ENCODE measurements at places on chromosomes 7 and 10. TPM values are rescaled to one million over a fixed set of nuclear protein-coding genes. Genes with fewer than 3 reads are reported as not detected.

- DNase-seq: no peak
- H3K36me3 ChIP-seq: no peaks in the 10 kb centered on the region
- H3K4me1 ChIP-seq: peaks cover 4% of the 10 kb centered on the region
- H3K4me3 ChIP-seq: no peak overlapping the region
- H3K27me3 ChIP-seq: no peaks in the 10 kb centered on the region
Observed at GRCh38 chr7:108147031-108147563, 16.9 kb upstream of the LAMB4 start.

PLAC9 gene
- polyA plus RNA-seq: 8.0 TPM

DNA sequence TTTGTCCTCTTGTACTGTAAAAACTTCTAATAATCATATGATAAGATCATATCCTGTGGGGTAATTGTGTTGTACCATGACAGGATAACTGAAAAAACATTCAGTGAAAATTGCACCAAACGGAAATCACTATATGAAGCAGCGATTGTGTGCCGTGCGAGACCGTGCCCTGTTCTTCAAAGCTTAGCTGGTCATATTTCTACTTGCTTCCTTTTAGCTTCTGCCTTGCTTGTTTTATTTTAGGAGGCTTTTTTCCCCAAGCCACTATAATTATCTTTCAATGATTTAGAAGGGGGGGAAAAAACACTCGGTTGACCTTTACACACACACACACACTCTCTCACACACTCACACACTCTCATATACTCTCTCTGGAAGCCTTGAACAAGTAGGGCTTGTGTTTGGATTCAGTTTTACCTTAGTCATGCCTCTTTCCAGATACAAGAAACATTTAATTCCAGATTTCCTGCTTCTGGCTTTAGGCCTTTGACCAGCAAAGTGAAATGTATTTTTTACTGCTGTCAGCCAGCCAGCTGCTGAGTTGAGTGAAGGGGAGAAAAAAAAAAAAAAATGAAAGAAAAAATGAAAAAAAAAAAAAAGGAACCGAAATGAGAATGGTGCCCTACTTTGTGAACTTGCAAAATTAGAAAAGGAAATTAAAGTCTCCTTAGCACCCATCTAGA, 181.4 kb downstream of the ARID5B start:
- no peaks in the 10 kb centered on the region for H3K27me3 ChIP-seq
- peak overlapping the region; percentile 87 for H3K27ac ChIP-seq
- H3K4me3 ChIP-seq: no peak overlapping the region
- no peak for DNase-seq
- peaks cover 84% of the 10 kb centered on the region for H3K4me1 ChIP-seq
- peaks cover 52% of the 10 kb centered on the region for H3K36me3 ChIP-seq

OLAH gene
- polyA plus RNA-seq: 4.0 TPM

DNA sequence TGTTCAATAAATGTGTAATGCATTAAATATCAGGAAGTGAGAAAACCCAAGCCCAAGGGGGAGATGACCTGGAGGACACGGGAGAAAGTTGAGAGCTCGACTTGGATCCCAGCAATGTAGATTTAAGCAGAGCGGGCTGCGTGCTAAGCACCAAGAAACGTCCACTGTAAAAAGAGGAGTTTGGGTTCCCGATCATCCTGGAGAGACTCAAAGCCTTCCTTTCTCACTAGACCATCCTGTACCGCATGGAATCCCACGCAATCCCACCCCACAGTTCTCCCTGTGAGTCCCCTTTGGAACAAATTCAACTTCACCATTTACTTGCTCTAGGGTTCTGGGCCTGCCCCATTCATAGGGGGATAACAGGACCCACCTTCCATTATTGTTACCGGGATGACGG, 2.4 kb downstream of the TRPV6 start:
- H3K27ac ChIP-seq: no peak overlapping the region
- no peaks in the 10 kb centered on the region for H3K36me3 ChIP-seq
- H3K27me3 ChIP-seq: no peaks in the 10 kb centered on the region
- peaks cover 5% of the 10 kb centered on the region for H3K4me1 ChIP-seq

DNA sequence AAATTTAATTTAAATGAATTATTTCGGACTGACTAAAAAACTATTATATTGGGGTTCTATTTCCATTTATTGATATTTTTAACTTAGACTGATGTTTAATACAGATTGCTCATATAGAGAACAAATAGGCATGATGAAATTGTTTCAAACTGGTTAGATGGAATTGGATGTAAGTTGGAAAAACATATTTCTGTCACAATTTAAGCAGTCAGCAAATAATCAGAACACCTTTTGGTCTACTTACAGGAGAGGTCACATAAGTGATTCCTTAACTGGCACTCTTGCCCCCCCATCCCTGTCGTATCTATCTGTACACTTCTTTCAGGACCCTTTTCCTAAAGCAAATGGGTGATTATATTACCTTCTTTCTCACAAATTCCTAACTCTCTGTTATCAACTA, 138.4 kb downstream of the PLXDC2 start:
- H3K4me3 ChIP-seq: no peak overlapping the region
- no peaks in the 10 kb centered on the region for H3K27me3 ChIP-seq
- H3K4me1 ChIP-seq: no peaks in the 10 kb centered on the region
- DNase-seq: no peak

DNA sequence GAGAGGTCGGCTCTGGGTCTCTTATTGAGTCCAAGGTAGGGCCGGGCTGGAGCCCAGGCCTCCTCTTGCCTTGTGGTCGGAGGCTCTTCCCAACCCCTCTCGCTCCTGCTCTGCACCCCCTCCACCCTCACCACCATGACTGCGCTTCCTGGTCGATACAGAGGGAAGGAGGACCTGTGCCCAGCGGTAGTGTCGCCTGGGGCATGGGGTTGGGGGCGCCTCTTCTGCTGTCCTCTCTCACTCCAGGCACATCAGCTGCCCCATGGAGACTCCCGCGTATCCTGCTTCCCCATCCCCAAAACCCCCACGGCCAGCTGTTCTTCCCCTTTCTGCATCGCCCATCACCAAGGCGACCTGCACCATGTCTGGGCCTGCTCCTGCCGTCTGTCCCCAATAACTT, 44.4 kb downstream of the TMEM270 start:
- no peaks in the 10 kb centered on the region for H3K27me3 ChIP-seq
- H3K27ac ChIP-seq: no peak overlapping the region
- peaks cover 14% of the 10 kb centered on the region for H3K4me1 ChIP-seq
- H3K36me3 ChIP-seq: no peaks in the 10 kb centered on the region
- DNase-seq: peak; percentile 51

GRCh38 chr10:91354166-91355075, 55.7 kb upstream of the HECTD2 start:
- no peak for DNase-seq
- H3K27me3 ChIP-seq: peaks cover 15% of the 10 kb centered on the region
- H3K27ac ChIP-seq: no peak overlapping the region
- H3K4me1 ChIP-seq: no peaks in the 10 kb centered on the region
- H3K4me3 ChIP-seq: no peak overlapping the region

- no peaks in the 10 kb centered on the region for H3K4me1 ChIP-seq
- DNase-seq: no peak
- no peak overlapping the region for H3K27ac ChIP-seq
Observed at GRCh38 chr10:33553748-33554571, 219.5 kb upstream of the NRP1 start.

DNA sequence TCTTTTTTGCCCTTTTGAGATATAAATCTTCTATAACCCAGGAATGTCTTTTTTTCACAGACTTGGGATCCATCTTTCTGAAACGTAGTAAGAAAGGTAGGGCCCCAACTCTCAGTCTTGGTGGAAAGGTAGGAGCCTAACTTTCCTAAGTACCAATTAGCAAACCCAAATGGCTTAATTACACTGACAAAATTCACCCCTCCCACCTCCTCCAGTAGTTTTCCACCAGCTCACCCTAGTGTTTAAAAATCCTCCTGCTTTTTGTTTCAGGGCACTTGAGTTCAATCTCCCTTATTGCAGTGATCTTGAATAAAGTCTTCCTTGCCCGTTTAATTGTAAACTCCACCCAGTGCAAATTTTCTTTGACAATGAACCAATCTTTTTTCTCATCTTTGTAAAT, 600.0 kb downstream of the PHTF2 start:
- H3K4me1 ChIP-seq: no peaks in the 10 kb centered on the region
- no peak overlapping the region for H3K4me3 ChIP-seq
- H3K27ac ChIP-seq: no peak overlapping the region
- H3K36me3 ChIP-seq: no peaks in the 10 kb centered on the region
- no peak for DNase-seq

- no peaks in the 10 kb centered on the region for H3K4me1 ChIP-seq
- no peak for DNase-seq
- H3K4me3 ChIP-seq: no peak overlapping the region
- no peaks in the 10 kb centered on the region for H3K36me3 ChIP-seq
- no peaks in the 10 kb centered on the region for H3K27me3 ChIP-seq
Observed at GRCh38 chr10:115432188-115432819, 339.1 kb downstream of the ATRNL1 start.

DNA sequence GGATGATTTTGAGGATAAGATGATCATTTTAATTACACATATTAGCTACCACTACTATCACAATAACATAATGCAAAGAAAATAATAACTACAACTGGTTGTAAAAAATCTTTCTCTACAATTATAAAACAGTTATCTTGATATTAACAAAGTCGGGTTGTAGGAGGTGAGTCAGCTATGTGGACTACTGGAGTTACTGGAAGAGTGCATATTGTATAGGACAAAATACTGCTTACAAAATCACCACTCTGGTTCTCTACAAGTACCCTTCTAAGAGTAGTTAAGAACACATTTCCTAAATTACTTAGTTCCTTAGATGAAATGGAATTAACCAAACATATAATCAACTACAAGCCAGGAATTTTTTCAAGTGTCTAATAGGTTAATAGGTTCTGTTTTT, 74.1 kb downstream of the HYCC1 start:
- H3K4me1 ChIP-seq: no peaks in the 10 kb centered on the region
- no peak overlapping the region for H3K4me3 ChIP-seq
- no peaks in the 10 kb centered on the region for H3K27me3 ChIP-seq
- no peak overlapping the region for H3K27ac ChIP-seq
- H3K36me3 ChIP-seq: no peaks in the 10 kb centered on the region

ANKRD7 gene
- polyA plus RNA-seq: 0.43 TPM

DNA sequence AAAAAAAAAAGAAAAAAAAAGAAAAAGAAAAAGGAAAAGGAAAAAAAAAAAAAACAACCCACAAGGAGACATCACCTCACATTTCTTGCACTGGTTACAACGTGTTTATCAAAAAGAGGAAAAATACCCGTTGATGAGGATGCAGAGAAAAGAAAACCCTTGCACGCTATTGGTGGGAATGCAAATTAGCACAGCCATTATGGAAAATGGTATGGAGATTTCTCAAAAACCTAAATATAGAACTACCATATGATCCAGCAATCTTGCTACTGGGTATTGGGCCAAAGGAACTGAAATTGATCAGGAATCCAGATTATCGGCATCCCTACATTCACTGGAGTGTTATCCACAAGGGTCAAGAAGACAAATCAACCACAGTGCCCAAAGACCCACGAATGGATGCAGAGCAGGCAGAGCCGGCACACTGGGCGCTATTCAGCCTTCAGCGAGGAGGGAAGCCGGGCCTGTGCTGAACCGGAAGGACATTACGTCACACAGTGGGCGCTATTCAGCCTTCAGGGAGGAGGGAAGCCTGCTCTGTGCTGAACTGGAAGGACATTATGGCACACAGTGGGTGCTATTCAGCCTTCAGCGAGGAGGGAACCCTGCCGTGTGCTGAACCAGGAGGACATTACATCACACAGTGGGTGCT, 258.7 kb downstream of the ZMYND11 start:
- no peak overlapping the region for H3K4me3 ChIP-seq
- no peaks in the 10 kb centered on the region for H3K27me3 ChIP-seq
- H3K36me3 ChIP-seq: peaks cover 17% of the 10 kb centered on the region
- H3K27ac ChIP-seq: no peak overlapping the region
- DNase-seq: no peak

GRCh38 chr7:155426543-155427410, 31.2 kb upstream of the EN2 start:
- H3K27me3 ChIP-seq: peaks cover 66% of the 10 kb centered on the region
- no peak overlapping the region for H3K4me3 ChIP-seq
- no peaks in the 10 kb centered on the region for H3K36me3 ChIP-seq
- no peaks in the 10 kb centered on the region for H3K4me1 ChIP-seq
- DNase-seq: peak; percentile 47

DNA sequence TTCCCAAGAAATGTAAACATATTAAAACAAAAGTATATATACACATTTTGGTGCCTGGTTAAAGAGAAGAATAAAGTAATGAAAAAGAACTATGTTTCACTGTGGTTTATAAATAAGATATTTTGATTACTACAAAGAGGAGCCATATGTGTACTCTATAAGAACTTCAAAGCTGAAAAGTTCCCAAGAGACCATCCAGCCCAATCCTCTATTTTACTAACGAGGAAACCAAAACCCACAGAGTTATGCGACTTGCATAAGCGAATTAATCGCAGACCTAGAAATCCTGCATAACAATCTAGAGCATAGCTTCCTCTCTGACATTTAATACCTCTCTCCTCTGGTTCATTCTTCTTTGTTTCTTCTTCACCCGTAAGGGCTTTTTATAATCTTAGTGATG, 937.1 kb downstream of the CNTNAP2 start:
- H3K27ac ChIP-seq: no peak overlapping the region
- H3K4me3 ChIP-seq: no peak overlapping the region
- no peak for DNase-seq
- H3K4me1 ChIP-seq: no peaks in the 10 kb centered on the region
- H3K36me3 ChIP-seq: no peaks in the 10 kb centered on the region

DNA sequence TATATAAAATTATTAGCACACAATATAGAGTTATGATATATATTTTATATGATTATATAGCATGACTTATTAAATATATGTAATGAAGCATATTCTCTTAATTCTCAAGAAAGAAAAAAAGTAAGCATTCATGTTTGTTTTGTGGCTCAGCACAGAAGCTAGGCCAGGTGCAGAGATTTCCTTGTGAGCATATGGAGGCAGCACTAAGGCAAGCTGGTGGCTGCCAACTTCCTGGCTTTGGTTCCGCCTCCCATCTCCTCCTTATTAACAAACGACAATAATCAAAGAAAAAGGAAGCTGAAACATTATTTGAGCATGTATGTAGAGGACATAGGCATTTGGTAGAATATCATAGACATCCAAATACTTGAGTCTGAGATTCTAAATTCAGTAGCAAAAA, 130.3 kb downstream of the ST7 start:
- no peak overlapping the region for H3K4me3 ChIP-seq
- no peak for DNase-seq
- no peaks in the 10 kb centered on the region for H3K27me3 ChIP-seq
- no peak overlapping the region for H3K27ac ChIP-seq
- H3K36me3 ChIP-seq: no peaks in the 10 kb centered on the region
- H3K4me1 ChIP-seq: no peaks in the 10 kb centered on the region

GRID1 gene
- polyA plus RNA-seq: not detected

DNA sequence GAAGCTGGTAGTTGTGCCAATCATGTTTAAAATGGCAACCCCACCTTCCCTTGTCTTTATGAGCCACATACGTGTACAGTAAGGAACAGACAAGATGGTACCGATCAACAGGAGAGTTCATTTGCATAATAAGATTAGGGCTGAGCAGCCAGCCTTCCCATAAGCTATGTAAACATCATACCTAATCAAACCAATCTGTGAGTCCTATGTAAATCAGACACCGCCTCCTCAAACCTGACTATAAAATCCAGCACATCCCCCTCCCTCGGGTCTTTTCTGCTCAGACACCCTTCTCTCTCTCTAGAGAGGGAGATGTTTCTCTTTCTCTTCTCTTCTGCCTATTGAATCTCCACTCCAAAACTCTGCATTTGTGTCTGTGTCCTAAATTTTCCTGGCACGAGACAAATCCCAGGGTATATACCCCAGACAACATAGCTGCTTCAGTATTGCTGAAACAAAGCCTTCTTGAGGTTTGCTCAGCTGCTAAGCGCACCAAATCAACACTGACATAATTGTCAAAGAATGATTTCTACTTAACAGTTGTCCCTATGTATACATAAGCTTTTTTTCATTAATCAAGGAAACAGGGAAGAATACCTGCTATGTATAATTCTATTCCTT, 279.2 kb downstream of the THSD7A start:
- no peaks in the 10 kb centered on the region for H3K27me3 ChIP-seq
- H3K4me3 ChIP-seq: no peak overlapping the region
- no peaks in the 10 kb centered on the region for H3K36me3 ChIP-seq
- no peaks in the 10 kb centered on the region for H3K4me1 ChIP-seq
- no peak for DNase-seq
